ENCODE measurements at places on chromosomes 1 and 21.

DNA sequence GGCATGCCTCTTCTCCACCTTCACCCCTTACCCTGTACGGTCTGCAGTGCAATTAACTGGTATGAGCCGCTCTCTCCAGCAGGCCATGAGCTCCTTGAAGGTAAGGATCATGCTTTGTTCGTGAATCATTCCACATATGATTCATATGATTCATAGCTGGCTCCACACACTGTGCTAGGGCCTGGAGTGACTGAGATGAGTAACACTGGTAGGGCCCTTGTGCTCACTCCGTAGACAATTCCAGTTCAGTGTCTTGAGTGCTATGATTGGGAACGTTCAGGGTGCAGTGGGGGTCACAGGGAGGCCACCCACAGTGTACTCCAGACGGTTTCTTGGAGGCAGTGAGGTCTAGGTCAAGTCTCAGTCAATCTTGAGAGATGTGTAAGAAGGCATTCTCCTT, 239.8 kb downstream of the LMX1A start:
- DNase-seq: no peak

GRCh38 chr1:208628022-208628914, 384.1 kb upstream of the PLXNA2 start:
- DNase-seq: no peak

DNA sequence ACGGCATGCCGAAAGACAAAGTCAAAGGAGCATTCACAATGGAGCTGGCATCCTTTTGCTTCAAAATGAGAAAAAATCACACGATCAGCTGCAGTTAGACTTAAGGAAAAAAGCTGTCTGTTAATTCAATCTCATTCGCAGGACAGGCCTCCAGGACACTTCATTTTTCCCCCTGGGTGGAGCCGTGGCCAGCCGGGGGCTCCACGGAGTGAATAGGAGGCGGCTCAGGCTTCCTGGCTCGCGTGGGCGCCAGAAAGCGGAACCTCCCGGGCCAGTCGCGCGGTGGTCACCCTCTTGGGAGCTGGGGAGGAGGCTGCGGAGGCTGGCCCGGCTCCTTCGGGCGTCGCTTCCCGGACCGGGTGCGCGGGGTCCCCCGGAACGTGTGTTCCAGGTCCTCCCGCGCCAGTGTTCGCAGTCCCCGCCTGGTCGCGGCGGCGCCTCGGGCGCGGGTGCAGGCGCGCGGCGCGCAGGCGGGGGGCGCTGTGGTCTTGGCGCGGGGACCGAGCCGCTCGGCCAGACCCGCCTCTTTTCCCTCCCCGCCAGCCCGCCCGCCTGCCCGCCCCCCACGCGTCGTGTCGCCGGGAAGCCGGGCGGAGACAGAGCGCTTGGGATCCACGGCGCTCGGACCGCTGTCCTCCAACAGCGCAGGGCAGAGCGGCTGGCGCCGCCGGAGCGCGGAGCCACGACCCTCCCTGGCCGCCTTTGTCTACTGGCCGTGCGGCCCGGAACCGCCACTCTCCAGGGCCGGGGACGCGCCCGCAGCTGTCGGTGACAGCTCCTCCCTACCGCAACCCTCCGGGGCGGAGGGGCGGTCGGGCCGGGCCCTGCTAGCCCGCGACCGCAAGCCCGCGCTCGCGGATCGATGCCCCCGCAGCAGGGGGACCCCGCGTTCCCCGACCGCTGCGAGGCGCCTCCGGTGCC, at the start of gene RHOU:
Gene RHOU (plus strand): TSS at position 599 of the 921 bp plus-strand sequence. CDS start 264 bp downstream, at position 863.
- DNase-seq: peak; percentile 45

- no peak for DNase-seq
Observed at GRCh38 chr1:58779801-58780382, 4.0 kb downstream of the JUN start.

GRCh38 chr1:23787701-23788100, 3.2 kb upstream of the LYPLA2 start:
- DNase-seq: no peak

- no peak for DNase-seq
Observed at GRCh38 chr1:111151838-111152237, 11.8 kb downstream of the CEPT1 start.

DNA sequence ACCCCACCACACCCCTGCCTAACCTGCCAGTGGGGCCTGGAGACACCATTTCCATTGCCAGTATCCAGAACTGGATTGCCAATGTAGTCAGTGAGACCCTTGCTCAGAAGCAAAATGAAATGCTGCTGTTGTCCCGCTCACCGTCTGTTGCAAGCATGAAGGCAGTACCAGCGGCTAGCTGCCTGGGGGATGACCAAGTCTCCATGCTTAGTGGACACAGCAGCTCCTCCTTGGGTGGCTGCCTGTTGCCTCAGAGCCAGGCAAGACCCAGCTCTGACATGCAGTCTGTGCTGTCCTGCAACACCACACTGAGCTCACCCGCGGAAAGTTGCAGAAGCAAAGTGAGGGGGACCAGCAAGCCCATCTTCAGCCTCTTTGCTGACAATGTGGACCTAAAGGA, 33.4 kb downstream of the STYXL2 start:
- no peak for DNase-seq

DNA sequence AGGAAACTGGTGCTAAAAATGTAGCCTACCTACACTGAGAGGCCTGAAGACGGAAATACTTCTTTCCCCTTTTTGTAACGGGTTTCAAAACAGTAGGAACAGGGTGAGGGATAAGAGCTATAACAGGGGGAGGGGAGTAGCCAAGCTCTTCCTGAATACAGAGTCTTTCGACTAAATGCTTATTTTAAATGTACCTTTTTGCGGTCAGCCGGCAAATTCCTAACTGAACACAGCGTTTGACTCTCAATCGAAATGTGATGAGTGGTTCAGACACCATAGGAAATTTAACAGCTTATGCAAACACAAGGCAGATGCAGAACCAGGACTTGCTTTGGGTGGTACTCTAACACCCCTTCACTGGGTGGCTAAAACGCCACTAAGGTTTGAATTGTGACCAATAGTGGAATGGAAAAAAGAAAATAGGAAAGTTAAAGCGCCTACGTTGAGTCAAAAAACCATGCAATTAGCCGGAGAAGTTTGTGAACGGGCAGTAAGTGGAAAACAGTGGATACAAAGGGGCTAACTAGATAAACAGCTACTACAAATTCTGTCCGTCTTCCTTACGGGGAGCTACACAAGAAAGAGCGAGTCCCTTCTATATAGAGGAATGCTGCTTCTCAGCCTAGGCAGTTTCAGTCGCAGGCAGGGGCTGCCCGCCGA, 1.7 kb downstream of the EGLN1 start:
- DNase-seq: no peak

GRCh38 chr1:180131510-180131909, 23.2 kb upstream of the QSOX1 start:
- DNase-seq: no peak

GRCh38 chr1:51784997-51785421, 93.5 kb downstream of the NRDC start:
- no peak for DNase-seq

DNA sequence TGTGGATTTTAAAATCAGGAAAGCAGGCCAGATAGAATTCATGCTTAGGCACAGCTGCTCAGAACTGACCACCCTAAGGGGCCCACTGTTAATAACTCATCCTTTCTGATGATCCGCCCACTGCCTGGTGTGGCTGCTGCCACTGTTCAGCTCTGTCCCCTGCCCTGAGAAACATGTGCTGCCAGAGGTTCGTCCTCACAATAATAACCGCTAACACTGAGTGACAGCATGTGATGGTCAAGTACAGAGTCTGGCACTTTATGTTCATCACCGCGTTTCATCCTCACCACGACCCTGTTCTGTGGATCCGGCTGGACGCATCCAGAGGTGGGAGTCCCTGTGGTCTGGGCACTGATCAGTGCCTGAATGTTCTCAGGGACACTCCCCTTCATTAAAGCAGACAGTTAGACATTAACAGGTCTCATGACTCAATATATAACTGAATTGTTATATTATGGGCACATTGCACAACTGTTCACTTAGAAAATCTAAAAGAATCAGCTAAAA, 108.6 kb downstream of the SIM2 start:
- no peak for DNase-seq

Measured in Jurkat, Clone E6-1 (cell line).